ENCODE measurements at places on chromosomes 11 and 22.

DNA sequence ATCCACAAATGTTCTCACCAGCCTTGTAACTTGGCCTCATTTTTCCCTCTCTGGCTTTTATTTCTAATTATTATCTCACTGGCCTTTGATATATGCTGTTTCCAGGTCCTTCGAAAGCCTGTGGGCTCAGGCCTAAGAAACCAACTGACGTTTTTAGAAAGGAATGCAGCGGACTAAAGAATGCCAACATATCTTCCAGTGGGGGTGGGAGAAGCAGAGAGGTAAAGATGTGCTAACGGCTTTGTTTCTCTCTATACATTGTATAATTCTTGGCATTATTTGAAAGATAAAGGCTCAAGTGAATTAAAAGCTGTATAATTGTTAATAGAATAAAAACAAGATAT is 28.2 kb downstream of the OR6Q1 start:
- DNase-seq = no peak

GRCh38 chr11:82303671-82304070 is 430.0 kb downstream of the FAM181B start:
- DNase-seq = no peak

GRCh38 chr11:12288931-12289666 is 88.3 kb upstream of the PARVA start:
- DNase-seq = no peak

DNA sequence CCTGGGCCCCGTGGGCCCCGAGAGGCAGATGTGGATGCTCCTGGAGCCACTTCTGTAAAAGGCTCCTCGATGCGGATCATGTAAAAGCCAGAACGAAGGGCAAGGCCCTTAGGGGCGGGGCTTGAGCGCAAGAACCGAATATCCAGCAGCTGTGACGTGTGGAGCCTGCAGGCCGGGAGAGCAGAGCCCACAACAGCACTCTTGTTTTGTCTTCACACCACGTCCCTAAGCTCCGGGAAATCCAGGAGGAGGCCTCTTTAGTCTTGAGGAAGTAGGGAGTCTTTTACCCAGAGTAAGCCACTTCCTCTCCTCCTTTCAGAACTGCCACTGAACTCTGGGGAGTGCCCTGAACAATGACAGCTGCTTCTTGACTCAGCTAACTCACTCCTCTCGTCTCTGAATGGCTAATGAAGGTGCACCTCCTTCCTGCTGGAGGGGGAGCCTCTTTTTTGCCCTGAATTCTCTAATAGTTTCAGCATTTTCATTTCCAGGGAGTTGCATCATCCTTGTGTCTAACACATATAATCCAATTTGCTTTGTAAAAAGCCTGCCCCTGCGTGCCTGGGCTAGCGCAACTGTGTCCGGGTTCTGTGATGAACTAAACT is 12.5 kb downstream of the L3MBTL2 start:
- DNase-seq = no peak

- DNase-seq = no peak
Observed at GRCh38 chr22:35315855-35316745, 16.4 kb downstream of the TOM1 start.

DNA sequence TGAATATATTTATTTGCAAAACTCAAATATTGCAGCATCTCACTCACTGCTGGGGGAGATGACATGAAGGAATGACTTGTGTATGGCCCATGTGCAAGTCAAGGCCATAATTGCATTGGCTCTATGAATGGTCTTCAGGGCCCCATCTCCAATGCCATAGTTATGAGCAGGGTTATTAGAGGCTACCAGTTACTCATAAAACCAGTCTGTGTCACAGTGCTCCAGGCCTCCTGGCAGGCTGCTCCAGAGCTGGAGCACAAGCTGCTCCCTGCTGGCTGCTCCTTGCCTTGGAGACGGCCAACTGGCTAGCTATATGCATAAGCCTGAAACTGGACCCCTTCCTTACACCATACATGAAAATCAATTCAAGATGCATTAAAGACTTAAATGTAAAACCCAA is 145.7 kb downstream of the TRPC6 start:
- DNase-seq = no peak

DNA sequence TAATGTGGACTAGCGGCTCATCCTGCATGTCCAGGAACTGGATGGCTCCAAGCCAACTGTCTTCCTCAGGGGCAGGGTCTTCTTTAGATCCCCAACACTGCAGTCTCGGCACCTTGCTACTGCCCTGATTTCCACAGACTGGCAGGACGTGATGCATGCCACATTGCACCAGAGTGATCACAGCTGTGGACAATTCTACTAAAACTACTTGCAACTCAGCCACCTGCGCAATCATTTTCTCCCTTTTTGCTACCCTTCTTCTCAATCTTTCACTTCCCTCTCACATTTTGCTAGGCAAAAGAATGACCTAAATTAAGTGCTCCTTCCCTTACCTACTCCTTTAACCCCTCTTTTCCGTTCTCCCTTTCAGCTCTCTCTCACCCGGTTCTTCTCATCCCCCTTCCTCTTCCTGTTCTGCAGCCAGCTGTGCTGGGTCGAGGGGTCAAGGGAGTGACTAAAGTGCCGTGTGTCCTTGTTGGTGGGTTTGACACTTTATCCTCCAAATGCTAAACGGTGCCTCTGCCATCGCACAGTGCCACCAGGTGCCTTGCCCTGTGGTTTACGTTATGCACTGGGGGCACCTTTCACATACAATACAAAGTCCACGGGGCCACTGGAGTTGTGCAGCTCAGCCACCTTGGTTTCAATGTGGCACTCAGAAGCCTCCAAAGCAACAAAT is 11.5 kb upstream of the PEX26 start:
- DNase-seq = no peak

- DNase-seq = no peak
Observed at GRCh38 chr11:64436000-64436399, 77.0 kb downstream of the RPS6KA4 start.

All from activated T-cell treated with anti-CD3 and anti-CD28 coated beads for 48 hours (primary cell).